Posterior cingulate gyrus (tissue), 11 donors: ENCODE measurements at places on chromosomes 4 and X.
A peak's percentile ranks its signal among the peaks of the same experiment; 100 is the strongest.

GRCh38 chrX:150913511-150913910 is 15.0 kb upstream of the CD99L2 start:
- DNase-seq, result no peak

GRCh38 chr4:147396105-147396504 is 84.8 kb upstream of the EDNRA start:
- DNase-seq, result no peak

- DNase-seq, result no peak
Observed at GRCh38 chr4:104302731-104303130, 192.0 kb downstream of the CXXC4 start.

DNA sequence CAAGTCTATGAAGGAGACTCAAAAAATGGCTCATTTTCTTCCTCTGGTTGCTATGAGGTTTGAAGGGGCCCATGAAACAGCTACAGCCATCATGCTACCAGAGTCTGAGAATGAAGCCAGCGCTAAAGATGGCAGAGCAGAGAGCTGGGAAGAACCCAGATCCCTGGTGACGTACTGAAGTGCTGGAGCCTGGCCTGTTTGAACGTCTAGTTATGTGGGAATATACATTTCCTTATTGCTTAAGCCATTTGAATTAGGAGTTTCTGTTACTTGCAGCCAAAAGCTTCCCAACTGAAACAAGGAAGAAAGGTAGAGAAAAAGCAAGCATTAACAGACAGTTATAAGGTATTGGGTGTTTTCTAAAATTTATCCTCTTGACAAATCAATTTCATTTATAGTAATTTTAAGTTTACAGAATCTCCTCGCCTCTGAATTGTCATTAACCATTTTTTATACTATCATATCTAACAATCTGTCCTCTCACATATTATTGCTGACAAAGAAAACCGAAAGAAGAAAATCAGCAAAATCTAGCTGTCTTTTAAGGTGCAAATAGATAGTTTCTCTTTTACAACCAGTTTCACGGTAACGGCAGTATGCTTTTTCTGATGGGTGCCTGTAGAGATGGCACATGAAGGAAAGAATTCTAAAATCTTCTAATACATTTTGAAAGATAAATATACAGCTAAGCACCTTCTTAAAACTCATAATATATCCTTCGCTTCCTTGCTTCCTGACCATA is 8.9 kb upstream of the COQ2 start:
- DNase-seq, result no peak

DNA sequence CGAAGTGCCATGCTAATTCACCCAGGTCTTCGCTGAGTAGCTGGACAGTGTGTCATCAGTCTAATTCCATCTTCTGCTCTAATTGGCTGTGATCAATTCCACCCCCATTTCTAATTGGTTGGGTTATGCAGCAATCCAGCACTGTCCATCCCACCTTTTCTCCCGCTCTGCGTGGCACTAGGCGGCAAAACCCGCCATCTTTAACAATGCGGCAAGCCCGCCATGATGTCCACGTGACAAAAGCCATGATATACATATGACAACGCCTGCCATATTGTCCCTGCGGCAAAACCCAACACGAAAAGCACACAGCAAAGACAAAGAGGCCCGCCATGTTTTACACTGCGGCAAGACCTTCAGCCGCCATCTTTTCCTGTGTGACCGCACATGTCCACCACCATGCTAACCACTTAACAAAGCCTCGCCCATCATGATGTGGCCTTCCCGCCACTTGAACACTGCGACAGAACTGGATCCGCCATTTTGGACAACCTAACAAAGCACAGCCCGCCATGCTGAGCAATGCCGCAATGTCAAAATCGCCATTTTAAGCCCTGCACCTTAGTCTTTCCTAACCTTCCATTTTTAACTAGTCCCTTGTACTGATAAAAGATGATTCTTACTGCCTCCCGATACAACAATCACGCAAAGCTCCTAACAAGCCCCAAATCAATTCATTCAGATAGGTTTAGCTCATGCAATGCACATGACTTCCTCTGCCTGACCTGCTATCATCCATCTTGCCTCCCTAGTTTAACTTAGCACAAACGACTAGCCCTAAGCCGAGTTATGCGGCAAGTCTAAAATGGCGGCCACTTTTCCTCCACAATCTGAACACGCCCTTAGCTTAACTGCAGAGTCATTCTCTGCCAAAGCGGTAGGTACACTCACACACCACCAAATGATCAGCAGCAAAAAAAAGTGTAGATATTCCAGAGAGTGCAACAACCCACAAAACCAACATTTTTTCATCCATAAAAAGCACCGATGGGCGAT is 288.3 kb downstream of the CHIC1 start:
- DNase-seq, result no peak

DNA sequence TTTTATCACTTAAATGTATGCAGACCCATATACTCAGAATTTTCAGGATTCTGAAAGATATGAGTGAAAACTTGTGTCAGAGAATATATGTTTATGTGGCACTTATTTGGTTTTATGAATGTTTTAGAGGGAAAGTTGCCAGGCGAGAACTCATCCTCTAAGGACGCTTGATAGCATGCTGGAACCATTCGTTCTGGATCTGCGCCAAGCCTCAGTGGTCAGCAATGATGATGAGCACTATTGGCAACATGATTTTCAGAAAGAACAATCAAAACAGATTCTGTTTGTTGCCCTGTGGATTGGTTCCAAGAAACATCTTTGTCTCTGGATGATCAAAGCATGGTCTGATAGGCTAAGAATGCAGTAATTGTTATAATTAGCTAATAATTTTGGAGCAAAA is 32.1 kb upstream of the RAPGEF2 start:
- no peak for DNase-seq

GRCh38 chrX:96729868-96730643 is 45.4 kb downstream of the DIAPH2 start:
- no peak for DNase-seq

DNA sequence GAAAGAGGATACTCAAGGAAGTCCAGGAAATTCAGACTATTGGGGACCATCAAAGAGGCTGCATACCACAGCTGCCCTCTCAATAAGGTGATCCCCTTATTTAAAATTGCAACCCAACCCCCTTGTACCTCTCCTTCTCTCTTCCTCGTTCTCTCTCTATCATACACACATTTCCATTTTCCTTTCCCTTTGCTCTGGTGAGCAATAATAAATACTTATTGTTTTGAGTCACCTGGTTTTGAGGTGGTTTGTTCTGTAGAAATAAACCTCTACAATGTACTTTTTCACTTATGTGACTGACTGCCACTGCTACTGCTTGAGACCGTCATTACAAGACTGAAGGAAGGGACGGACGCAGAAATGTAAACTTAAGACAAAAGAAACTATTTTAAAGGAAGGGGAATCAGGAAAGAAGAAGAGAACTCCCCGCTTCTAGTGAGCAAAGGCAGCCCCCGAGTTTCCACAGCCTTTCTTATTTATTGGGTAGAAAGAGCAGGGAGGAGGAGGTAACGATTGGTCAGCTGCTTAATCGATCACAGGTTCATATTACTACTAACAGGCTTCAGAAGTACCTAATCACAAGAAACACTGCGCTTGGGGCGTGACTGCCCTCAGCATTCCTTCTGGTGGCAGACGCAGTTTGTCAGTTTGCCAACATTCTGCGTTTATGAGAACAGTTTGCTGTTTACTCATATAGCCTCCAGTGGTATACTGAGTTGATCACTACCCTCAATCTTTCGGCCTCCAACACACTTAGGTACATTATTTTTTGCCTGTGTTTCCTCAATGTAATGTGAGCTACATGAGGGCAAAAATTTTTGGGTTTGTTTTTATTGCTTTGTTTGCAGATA is 16.9 kb upstream of the TMEM165 start:
- no peak for DNase-seq

GRCh38 chrX:69031181-69031580 is 134.1 kb downstream of the PJA1 start:
- no peak for DNase-seq

DNA sequence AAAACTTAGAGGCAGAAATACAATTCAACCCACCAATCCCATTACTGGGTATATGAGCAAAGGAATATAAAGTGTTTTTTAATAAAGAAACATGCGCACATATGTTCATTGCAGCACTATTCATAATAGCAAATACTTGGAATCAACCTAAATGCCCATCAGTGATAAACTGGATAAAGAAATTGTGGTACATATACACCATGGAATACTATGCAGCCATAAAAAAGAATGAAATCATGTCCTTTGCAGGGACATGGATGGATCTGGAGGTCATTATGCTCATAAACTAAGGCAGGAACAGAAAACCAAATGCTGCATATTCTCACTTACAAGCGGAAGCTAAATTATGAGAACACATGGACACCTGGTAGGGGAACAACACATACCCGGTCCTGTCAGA is 807.7 kb upstream of the INTU start:
- DNase-seq, result no peak

- no peak for DNase-seq
Observed at GRCh38 chrX:26376037-26376708, 160.2 kb downstream of the MAGEB5 start.

DNA sequence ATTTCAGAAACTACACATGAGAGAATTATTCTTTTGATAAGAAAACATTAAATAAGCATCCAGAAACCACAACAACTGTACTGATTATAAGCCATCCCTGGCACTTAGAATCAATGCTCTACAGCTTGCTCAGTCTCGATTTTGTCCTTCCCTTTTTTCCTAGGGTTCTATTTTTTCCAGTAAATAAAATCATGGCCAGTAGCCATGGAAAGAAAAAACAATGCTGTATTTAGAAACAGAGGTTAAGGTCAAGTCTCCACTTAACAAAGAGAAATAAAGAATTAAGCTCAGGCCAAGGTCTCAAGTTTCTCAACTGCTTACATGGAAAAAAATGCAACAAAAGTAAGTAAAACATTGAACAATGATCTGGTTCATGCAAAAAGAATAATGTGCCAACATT is 38.7 kb upstream of the GRID2 start:
- DNase-seq, result no peak

DNA sequence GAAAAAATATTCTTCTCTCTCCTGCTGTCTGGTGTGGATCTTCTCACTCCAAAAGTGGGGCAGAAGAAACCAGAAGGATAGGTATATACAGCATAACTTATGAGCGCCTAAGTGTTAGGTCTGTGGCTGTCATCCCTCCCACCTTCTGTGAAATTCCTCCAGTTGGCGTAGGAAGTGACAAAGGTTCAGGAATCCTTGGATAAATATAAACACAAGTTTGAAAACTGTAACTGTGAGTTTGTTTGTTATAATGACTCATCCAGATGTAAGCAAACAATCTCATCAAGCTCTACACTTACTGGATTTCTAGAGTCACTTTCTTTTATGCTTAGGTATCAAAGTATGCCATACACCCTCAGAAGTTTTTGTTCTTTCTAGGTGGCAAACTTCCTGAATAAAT is 405.2 kb downstream of the FAT4 start:
- DNase-seq, result no peak

DNA sequence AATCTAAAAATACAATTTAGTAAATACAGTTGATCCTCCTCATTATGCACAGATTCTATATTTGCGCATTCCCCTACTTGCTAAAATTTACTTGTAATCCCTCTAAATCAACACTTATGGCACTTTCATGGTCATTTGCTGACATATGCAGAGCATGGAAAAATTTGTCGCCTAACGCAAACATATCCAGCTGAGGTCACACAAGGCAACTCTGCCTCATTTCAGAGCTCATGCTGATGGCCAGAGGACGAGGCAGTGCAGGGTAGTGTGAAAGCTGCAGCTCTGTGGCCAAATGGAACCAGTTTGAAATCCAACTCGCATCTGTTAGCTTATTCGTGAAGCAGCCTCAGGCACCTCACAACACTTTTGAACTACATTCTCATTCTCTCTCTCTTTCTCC is 39.7 kb upstream of the KLHL2 start:
- DNase-seq, result no peak

GRCh38 chr4:3873408-3874027 is 107.3 kb downstream of the ADRA2C start:
- peak; percentile 51 for DNase-seq

GRCh38 chrX:70421618-70422017 is 1.5 kb upstream of the GDPD2 start:
- DNase-seq, result peak; percentile 38

- DNase-seq, result no peak
Observed at GRCh38 chr4:23889391-23889790, 456 bp downstream of the PPARGC1A start.

DNA sequence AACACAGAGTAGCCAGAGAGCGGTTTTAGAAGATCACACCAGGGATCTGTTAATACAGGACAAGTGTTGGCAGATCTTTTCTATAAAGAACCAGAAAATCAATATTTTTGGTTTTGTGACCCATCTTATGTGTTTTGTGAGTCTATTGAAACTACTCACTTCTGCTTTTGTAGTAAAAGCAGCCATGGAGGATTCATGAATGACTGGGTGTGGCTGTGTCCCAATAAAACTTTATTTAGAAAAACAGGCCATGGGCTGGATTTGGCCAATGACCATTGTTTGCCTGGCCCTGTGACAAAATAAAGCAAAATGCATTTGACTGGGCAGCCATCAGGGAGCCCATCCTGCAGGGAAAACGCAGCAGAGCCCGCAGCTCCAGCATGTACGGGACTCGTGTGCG is 99.9 kb upstream of the ADRA2C start:
- no peak for DNase-seq

DNA sequence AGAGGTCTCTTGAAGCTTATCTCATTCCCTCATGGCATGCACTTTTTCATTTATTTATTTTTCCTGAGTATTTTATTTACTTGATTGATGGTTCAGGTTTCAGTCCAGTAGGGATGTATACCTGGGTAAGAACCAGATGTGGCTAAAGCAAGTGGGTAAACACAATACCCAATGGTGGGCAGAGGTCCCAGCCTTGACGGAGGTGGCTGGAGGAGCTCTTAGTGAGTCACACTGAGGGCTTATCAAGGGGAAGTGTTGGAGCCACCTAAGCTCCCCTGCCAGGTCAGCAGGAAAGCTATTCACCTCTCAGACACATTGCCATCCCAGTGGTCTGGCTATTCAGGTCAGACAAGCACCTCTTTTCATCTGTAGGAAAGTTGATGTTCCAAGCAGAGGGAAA is 236.2 kb upstream of the MAGEB16 start:
- DNase-seq, result no peak

DNA sequence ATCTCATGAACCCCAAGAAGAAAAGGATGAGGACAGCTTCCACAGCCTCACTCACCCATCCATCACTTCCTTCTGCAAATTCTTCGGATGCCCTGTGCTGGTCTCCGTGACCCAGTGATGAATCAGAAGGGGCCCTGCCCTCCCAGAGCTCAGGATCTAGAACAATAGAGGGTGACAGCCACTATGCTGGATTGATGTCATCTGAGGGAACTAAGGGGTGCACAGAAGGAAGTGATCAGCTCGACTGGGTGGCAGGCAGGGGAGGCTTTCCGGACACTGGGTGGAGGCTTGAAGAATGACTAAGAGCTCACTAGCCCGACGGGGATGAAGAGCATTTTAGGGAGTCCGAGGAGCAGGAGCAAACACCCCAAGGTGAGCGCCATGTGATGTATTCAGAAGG is 1.4 kb upstream of the ZNF185 start:
- peak; percentile 51 for DNase-seq

DNA sequence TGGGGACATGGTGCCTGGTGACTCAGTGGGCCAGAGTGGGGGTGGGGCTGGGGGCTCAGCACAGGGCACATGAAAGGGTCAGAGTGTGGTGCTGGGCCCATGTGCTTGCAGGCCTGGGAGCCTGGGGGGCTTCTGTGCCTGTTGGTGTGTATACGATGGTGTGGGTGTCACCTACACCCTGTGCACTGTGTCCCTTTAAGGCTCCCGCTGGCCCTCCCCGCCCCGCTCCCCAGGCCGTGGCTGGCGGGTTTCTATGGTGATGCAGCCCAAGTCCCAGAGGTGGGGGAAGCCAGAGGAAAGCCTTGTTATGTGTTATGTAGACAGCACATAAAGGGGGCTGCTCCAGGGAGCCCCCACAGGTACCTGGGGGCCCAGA is 5.5 kb downstream of the L1CAM start:
- no peak for DNase-seq
